Kidney epithelial cell (primary cell): ENCODE measurements at places on chromosomes 16 and 17. TPM values are rescaled to one million over a fixed set of nuclear protein-coding genes. Genes with fewer than 3 reads are reported as not detected.

PERCC1 gene
- not detected in 2 replicates for total RNA-seq

ASPHD1 gene
- 10.2 and 12.5 TPM in 2 replicates for total RNA-seq

MYH2 gene
- not detected in 2 replicates for total RNA-seq

ESRP2 gene
- 26.9 and 42.0 TPM in 2 replicates for total RNA-seq

RAB40C gene
- total RNA-seq, result 16.5 and 26.9 TPM in 2 replicates

TEKT1 gene
- not detected in 2 replicates for total RNA-seq

KRT24 gene
- total RNA-seq, result not detected in 2 replicates

MYO1D gene
- 95.5 and 98.1 TPM in 2 replicates for total RNA-seq

SHISA6 gene
- total RNA-seq, result 0.55 and 0.71 TPM in 2 replicates

VASN gene
- 60.4 and 73.5 TPM in 2 replicates for total RNA-seq

C17orf50 gene
- not detected in 2 replicates for total RNA-seq

HS3ST2 gene
- total RNA-seq, result 2.5 and 2.8 TPM in 2 replicates
